ENCODE measurements at places on chromosomes 7 and 10.

- no peak for DNase-seq
Measured at GRCh38 chr10:15121707-15122106, 24.6 kb downstream of the RPP38 start.

DNA sequence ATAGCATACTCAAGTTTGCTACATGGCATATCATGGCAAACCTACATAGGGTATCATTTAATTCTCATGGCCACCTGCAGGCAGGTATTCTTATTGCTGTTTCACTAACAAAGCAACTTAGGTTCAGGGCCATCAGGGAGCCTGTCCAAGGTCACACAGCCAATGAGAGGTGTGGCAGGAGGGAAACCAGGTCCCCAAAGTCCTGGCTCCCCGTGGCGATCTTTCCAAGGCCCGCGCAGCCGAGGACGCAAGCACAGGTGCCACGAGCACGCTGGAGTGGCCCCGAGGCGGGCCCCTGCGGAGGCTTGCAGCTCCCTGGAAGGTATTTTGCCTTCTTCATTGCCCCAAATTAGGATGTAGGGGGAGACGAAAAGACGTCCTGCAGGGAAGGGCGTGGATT is 20.8 kb downstream of the PRKAG2 start:
- no peak for DNase-seq

- DNase-seq = no peak
Measured at GRCh38 chr7:85232068-85232467, 45.2 kb upstream of the SEMA3D start.

DNA sequence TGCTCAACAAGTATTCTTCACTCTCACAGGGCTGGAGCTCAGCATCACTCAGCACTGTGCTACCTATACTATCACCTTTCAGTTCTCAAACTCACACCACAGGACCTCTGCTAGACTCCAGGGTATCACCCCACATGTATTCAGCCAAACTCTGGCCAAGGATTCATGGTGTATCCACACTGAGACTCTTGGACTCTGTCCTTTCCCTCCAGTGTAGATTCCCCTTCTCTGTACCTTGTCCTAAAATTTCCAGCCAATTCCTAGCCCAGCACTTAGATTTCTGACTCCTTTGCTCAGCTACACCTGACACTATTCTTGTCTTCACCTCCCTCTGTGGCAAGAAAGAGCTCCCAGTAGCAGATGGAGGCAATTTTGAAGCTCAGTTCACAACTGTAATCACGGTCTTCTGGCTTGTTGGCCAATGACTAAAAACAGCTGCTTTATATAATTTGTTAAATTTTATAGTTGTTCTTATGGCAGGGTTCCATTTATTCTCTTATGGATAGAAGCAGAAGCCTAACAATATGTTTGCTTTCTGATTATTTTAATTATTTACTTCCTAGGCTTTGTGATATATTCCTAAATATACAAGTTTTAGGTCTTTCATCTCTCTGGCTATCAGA is 258.8 kb downstream of the THSD7A start:
- DNase-seq = no peak

DNA sequence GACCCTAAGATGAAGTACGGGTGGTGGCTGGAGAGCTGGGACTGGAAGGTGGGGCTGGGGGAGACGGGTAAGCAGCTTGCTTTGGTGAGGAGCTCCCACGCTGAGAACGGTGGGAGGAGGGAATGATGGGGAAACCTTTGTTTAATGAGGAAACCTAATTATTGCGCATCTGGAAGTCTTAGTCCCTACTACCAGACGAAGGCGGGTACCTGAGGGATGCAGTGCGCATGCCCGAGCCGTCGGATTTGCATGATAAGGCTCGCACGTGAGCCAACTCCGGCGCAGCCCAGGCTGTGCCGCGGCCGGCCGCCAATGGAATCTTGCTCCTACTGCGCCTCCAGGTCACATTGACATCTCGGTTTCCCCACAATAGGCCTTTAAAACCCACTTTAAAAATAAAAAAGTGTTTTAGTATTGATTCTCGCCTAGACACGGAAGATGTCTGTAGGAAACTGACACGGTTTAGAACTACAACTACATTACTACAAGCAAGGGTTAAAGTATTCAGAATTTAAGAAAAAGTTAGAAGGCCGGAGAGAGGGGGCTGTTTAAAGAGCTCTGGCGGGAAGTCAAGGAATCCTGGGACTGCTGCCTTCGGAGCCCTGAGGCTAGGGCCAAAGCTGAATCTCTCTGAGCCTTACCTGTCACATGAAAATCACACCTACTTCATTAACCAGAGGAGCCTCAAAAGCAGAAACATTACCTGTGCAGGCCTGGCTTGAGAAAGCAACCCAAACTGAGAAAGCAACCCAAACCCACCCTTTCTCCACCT is 12.1 kb upstream of the DLX6 start:
- no peak for DNase-seq

DNA sequence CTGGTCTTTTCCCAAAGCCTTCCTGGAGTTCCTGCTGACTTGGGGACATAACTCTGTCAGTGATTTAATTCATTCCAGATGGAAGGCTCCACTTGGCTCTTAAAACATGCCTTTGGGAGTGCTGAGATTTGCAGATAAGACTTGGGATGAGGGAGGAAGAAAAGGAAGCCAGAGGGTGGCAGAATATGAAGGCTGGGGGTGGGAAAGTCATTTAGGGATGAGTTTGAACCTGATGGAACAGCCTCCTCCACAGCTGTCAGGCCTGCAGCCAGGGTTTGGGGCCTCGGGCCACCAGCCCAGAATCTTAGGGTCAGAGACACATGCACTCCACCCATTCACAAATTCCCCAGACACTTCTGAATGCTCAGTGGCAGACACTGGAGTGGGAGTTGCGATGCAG is 28.4 kb upstream of the EIF5AL1 start:
- no peak for DNase-seq

- no peak for DNase-seq
Measured at GRCh38 chr7:11474902-11475585, 357.0 kb downstream of the THSD7A start.

DNA sequence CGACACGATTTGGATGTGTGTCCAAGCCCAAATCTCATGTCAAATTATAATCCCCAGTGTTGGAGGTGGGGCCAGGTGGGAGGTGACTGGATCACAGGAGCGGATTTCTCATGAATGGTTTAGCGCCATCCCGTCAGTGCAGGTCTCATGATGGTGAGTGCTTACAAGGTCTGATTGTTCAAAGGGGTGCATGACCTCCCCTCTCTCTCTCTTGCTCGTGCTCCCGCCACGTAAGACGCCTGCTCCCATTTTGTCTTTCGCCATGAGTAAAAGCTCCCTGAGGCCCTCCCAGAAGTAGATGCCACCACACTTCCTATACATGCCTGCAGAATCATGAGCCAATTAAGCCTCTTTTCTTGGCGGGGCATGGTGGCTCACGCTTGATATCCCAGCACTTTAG is 71.5 kb upstream of the NANOS1 start:
- no peak for DNase-seq

DNA sequence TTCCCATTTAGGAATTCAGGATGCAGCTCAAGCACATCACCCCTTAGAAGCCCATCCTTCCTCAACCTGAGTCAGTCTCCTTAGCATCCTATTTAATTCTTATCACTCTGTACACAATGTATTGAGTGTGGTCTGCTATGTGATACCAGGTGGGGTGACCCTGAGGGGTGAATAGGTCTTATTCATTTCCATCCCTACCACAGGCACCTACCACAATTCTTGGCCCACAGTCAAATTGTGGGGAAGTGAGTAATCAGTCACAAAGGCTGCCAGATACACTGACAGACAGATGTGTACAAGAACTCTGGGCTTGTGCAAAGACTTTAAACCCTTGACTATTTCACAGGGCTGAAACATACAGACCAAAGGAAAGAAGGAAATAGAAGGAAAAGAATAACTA is 560.5 kb downstream of the PARD3 start:
- DNase-seq = peak; percentile 14

GRCh38 chr10:62492012-62492869 is 118.1 kb downstream of the ZNF365 start:
- DNase-seq = no peak

GRCh38 chr10:7410862-7411670 is at the start of gene SFMBT2:
SFMBT2 (minus strand) TSS chr10:7411034; CDS start chr10:7381898, 29,136 bp downstream.
- DNase-seq = peak; percentile 29

DNA sequence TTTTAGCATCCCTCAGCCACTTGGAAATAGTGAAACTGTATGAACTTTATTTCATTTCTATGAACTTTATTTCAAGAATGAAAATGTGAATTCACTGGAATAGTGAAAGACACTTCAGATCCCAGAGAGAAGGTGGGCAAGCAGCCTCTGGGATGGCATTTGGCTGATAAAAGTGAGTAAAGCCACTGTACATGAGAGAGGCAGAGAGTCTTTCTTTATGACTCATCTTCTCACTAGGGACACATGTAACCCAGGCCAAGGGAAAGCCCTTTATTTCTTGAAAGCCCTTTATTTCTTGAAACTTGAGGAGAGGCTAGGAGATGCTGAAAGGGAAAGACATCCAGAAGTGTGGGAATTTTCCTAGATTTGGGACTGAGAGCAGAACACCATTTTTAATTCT is 148.9 kb upstream of the SMIM30 start:
- DNase-seq = no peak
